Activated T-cell treated with anti-CD3 and anti-CD28 coated beads, Interleukin-2, amount 50 U/mL, for 72 hours (primary cell): ENCODE measurements at places on chromosomes 6 and 20. TPM values are rescaled to one million over a fixed set of nuclear protein-coding genes. Genes with fewer than 3 reads are reported as not detected.

DNA sequence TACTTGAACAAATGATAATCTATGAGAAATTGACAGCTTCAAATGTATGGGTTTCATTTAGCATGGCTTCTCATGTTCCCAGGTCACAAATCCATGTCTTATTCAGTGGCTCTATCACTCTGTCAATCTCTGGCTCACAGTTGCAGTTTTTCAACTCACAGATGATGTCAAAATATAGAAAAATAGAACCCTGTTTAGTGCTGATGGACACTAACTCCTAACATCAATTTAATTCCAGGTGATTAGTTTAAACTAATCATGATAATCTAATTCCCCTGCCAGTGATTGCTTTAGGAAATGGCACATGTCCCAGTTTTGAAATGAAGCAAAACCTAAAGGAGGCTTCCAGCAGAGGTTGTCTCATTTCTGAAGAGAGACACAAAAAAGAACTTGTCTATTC, 13.0 kb downstream of the KHDC1 start:
- DNase-seq: no peak

GRCh38 chr20:8853805-8854338, 215.0 kb upstream of the PLCB4 start:
- DNase-seq: peak; percentile 7

- DNase-seq: no peak
These were observed 86.7 kb upstream of the BACH2 start for GRCh38 chr6:90383196-90383822.

GRCh38 chr6:116133453-116133852, 7.5 kb upstream of the COL10A1 start:
- DNase-seq: no peak

- no peak for DNase-seq
These were observed 85.9 kb downstream of the PXDC1 start for GRCh38 chr6:3665608-3666007.

Gene SSTR4
- total RNA-seq: not detected

DNA sequence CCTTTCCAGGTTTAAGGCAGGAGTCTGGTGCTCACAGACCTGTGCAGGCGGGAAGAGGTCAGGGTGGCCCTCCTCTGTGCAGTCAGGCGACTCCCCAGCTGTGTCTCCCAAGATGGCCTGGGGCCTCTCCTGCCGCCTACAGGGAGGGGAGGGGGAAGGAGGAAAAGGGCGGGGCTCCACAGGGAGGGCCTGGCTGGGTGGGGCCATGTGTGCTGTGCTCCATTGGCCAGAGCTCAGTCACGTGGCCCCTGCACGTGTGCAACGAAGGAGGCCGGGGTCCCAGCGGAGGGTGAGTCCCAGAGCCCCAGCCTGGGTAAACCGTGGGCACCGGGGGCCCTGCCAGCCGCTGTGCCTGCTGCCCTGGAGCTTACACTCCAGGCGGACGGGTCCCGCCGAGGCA, 211.6 kb downstream of the ZDHHC14 start:
- no peak for DNase-seq

Gene ZFP64
- 12.4 TPM for total RNA-seq

- no peak for DNase-seq
These were observed 16.4 kb downstream of the CPXM1 start for GRCh38 chr20:2783908-2784566.

Gene MDFI
- not detected for total RNA-seq

DNA sequence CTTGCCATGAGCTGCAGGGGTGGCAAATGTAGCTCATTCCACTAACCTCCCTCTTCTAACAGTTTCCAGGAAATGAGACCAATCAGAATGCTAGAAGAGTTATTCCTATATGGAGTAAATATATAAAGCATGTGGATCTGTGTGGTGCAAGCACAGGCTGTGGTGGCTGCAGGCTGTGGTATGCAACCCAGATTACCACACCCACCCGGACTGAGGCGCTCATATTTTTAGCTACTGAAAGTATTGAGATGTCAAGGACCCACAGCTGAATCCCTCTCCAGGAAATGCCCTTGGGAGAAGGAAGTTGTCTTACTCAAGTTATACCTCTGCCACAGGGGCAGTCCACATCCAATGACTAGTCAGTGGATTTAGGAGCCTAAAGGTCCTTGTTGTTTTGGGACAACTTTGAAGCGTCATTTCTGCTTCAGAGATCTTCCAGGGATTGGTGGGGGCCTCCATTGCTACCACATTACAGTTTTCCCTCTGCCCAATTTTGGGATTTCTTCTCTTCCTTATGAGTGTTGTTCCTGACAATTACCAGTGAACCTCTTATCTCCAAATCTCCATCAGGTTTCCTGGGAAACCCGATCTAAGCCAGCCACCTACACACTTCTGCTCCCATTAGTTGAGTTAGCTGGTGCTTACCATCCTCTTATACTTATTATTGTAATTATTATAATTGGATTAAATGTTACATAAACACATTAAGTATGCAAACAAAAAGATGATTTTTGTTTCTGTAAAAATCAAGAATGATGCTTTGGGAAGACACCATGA, 12.1 kb upstream of the REPS1 start:
- DNase-seq: no peak

Gene IMPG1
- not detected for total RNA-seq

Gene MYL9
- total RNA-seq: 0.62 TPM

GRCh38 chr6:11705483-11705882, 73.1 kb downstream of the ADTRP start:
- DNase-seq: no peak

GRCh38 chr6:11424395-11425034, 113.0 kb upstream of the TMEM170B start:
- no peak for DNase-seq

- DNase-seq: peak; percentile 8
These were observed 46.9 kb downstream of the BLOC1S5 start for GRCh38 chr6:8017276-8017701.

DNA sequence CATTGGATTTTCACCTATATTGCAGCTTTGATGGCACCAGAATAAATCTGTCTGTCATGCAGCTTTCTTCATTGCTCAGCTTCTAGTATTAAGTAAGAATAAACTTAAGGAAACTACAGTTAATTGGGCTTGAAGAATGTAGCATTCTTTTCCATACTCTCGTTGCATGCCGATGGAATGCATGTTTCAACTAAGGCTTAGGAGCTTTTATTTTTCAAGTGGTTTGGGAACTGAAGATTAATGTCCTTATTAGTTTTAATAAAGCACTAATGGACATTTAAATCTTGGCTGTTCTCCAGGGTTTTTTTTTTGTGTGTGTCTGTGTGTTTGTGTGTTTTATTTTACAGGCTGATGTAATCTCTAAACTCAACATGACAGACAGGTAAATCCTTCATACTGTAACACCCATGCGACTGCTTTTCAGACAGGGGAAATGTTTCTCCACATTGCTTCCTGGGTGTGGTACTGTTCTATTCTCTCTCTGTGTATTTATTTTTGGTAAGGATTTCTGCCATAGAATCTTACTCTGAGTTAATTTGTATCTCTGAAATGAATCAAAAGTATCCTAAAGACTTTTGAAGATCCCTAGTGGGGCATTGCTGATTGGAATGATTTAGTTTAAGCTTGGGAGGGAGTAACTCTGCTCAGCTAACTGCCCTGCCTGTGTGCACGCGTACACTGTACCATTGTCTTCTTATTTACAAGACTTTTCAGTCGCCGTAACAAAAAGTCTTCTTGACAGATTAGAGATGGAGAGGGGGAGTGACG, 38.0 kb downstream of the SLC9A8 start:
- DNase-seq: no peak

Gene GSTA2
- not detected for total RNA-seq

DNA sequence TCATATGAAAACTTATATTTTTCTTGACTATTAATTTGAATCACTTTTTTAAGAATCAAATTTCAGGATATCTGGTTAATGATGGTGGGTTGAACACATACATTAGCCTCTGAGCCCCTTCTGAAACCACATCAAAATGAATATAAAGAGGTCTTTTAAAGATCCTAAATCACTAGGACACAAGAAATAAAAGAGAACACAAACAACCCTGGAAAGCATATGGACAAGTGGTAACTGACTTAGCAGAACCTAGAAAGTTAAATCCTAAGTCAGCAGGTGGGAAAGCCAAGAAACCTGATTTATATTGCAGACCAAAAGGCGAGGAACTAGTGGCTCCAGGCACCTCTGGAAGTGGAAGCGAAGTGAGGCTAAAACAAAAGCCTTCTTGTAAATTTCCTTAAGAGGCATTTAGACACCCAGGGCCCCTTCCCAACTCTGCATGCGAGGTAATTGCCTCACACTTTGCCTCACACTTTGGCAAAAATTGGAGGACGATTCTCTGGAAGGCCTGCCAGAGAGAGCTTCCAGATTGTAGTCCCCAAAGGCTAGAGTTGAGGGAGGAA, 293.9 kb downstream of the KHDC1L start:
- no peak for DNase-seq

DNA sequence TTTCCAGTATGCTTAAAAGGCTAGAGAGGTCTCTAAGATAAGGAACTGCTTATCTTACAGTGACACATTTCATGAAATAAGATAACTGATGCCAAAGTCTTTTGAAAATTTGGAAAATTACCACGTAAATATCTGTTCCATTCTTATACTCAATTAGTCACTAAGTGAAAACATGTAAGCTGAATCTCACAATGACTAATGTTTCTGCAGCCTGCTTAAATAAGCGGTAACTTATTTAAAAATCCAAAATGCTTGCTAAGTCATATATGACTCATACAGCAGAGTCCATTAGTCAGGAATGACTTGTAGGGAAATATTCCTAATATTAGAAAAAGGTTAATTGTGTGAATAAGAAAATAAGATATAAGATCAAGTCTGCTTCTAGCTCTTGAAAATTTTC, 27.8 kb upstream of the LGSN start:
- no peak for DNase-seq

GRCh38 chr20:36624068-36624943, 18.7 kb downstream of the RAB5IF start:
- DNase-seq: no peak

DNA sequence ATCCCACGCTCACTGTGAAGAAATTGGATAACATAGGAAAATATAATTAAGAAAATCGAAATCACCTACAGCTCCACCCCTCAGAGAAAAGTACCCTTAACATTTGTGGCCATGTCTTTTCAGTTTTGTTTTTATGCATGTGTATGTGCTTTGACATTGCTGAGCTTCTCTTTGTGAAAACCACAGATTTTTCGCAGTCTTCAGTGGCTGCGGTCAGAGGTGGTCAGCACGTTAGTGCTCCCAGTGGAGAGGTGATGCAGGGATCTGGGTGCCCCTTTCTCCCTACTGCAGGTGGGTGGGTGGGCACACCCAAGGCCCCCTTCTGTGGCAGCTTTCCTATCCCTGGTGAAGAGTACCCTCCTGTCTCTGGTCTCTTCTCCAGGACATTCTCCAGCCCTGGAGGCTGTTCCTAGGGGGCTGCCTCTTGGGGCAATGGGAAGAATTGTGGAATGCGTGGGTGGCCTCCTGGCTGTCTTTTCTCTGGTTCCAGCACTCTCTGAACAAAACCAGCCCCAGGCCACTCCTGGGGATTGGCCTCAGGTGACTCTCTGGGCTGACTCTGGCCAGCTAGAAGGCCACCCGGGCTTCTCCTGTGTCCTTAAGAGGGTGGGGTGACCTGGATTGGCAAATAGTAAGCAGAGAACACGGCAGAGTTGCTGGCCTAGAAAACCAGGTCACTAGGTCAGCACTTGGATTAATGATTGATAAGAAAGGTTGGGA, 49.8 kb upstream of the FANCE start:
- peak; percentile 19 for DNase-seq

DNA sequence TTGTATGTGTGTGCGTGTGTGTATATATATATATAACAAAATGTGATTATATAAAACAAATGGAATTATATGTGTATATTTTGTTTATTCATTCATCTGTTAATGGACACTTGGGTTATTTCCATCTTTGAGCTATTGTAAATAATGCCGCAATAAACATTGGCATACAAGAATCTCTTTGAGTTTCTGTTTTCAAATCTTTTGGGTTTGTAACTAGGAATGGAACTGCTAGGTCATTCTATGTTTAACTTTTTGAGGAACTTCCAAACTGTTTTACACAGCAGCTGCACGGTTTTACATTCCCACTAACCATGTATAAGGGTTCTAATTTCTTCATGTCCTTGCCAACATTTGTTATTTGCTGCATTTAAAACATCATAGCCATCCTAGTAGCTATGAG, 39.9 kb upstream of the TGM2 start:
- no peak for DNase-seq

Gene SLC26A8
- 0.44 TPM for total RNA-seq

Gene CFAP61
- total RNA-seq: not detected

Gene TP53TG5
- 0.67 TPM for total RNA-seq

DNA sequence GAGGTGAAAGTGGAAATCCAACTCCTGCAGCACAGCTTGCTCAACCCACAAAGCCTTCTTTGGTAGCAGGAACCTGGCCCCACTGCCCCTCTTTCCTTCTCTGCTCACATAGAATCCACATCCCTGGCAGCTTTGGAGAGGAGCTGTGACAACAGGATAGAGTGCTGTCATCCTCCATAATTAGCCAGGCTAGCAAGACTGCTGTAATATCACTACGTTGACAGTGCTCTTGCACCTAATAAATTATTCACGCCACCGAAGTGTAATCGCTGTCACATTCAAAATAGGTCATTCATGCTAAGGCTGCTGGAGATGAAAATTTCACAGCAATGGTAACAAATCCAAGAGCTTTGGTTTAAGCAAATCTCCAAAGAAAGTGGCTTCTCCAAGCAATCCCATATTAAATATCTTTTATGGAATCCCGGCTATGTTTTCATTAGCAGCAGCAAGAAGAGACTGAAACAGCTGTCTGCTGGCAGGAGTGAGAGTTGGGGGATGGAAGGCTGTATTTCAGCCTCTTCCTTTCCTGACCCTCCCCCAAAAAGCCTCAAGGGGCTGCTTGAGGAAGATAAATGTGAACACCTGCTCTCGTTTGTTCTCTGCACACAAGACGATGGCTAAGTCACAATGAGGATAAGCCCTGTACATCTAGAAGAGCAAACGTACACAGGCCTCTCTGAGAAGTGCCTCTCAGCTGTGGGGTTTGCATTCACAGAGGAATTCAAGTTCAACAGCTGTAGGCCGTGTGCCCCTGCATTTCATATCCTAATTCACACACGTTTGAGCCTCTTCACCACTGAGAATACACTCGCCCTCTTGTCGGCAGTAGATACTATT, 16.5 kb downstream of the RIPOR2 start:
- no peak for DNase-seq

GRCh38 chr6:14950970-14951276, 294.9 kb upstream of the JARID2 start:
- DNase-seq: no peak
